ENCODE measurements at places on chromosomes 2 and 18.

DNA sequence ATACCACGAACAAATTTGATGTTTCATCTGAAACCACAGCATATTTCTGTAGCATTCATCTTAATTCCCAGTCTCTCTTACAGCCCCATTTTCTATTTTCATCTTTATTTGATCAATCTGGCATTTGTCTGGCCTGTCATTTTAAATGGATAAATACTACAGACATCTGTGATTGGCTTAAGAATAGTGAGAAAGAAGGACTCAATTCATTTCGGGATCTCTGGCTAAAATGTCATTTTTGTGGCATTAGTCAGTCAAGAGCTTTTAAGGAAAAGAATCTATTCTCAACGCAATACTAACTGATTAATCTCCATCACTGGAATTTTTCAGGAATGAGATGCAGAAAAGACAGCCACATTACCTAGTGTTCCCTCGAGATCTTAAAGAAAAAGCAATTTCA lies 585.9 kb downstream of the IRS1 start:
- DNase-seq = no peak

DNA sequence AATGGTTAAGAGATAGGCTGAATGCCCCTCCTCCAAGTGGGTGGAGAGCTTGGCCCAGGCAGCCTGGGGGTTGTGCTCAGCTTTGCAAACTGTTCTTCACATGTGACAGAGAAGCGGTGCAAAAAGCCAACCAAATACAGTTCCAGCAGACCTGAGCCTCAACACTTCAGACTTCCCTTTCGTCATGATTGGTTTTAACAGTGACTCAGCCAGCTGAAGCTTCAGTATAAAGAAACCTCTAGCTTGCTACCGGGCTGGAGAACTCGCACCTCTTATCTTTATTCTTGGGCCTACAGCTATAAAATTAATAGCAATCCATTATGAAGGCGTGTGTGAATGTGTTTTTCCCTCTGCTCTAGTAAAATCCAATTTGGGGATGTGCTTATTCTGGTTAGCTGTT lies 20.0 kb downstream of the SETBP1 start:
- no peak for DNase-seq

GRCh38 chr2:64213532-64214275 lies 69.5 kb upstream of the PELI1 start:
- DNase-seq = no peak

GRCh38 chr2:1620081-1620480 lies 124.2 kb downstream of the PXDN start:
- no peak for DNase-seq

- no peak for DNase-seq
These were observed 628 bp downstream of the SH2D6 start for GRCh38 chr2:85419009-85419675.

- no peak for DNase-seq
These were observed 10.5 kb downstream of the SCYGR4 start for GRCh38 chr2:227627769-227628168.

DNA sequence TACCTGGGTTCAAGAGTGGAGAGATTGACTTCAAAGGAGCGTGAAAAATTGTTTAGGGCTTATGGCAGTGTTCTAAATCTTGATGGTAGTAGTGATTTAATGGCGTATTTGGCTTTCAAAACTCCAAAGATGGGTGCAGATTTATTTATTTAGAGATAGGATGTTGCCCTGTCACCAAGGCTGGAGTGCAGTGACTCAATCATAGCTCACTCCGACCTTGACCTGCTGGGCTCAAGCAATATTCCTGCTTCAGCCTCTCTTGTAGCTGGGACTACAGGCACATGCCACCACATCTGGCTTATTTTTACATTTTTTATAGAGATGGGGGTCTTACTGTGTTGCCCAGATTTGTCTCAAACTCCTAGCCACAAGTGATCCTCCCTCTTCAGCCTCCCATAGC lies 52.5 kb downstream of the FAM117B start:
- no peak for DNase-seq

GRCh38 chr2:201466050-201466675 lies 14.6 kb downstream of the STRADB start:
- DNase-seq = no peak

DNA sequence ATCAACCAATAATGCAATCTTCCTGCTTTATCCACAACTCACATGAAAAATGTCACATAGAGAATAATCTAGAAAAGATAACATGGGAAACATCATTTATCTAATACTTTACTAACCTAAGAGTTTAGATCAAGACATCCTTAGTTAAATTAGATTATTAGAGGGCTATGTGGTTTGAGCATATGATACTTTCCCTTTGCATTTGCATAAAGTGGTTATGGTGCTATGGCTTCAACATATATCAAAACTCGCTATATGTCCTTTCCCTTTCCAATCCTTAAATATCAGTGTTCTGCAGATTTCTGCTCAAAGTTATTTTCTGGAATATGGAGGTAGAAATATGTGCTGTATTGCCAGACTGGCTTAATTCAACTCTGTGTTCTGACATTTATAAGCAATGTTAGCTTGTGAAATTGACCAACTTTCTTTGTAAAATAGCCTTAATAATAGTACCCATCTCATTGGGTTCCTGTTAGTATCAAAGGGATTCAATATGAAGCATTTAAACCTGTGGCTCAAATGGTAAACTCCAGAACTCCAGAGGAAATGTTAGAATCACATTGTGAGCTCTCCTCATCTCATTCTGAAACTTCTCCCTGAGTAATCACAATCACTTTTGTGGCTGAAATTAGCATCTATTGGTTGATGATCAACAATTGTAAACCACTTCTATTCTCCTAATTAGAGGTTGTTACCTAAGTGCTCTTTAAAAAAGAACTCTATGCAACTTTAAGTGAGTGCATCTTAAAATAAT lies 1089.9 kb upstream of the SLC39A10 start:
- no peak for DNase-seq

DNA sequence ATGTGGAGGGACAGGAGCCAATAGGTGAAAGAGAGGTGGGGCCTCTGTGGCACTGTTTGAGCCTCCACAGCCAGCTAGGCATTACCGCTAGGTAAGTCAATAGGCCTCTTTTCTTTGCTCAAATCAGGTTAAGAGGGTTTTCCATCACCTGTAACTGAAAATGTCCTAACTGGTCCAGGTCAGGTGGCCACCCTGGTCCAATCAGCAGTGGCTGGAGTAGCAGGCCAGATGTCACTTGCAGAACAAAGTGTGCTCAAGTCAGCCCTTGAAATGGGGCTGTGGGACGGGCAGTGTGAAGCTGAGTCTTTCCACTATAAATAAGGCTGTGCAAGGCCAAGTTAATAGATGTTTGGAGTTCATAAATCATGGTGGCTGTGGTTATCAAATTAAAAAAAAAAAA lies 20.9 kb downstream of the FBXO36 start:
- no peak for DNase-seq

- DNase-seq = no peak
These were observed 306.2 kb upstream of the KCNJ3 start for GRCh38 chr2:154392256-154392655.

DNA sequence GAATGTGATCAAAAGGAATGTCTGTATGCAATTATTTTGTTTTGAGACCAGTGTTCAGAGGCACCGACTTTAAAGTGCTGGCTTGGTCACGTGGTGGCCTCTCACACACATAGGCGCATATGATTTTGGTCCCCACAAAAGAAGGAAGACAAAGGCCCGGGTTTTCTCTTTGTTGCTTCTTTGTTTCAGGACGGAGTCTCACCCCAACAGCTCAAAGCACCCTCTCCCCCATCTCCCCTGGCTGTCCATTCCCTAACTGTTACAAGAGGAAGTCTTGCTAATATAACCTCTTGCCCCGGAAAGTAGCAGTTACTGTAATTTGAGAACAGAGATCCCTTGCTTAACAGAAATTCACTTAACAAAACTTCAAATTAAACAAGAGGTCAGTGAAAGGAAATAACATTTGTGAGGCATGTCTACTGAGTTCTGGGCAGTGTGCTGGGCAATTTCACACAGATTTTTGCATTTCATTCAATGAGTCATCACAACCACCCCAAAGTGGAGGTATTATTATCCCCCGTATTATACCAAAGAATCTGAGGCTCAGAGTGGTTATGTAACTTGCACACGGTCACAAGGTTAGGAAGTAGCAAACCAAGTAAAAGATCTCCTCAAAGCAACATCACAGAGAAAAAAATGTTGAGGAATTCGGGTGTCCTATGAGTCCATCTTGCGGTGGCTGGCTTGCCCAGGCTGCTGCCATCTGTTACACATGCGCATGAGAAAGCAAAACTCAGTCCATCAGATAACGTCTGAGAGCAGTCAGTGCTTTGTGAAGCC lies 75.8 kb downstream of the SDC1 start:
- no peak for DNase-seq

DNA sequence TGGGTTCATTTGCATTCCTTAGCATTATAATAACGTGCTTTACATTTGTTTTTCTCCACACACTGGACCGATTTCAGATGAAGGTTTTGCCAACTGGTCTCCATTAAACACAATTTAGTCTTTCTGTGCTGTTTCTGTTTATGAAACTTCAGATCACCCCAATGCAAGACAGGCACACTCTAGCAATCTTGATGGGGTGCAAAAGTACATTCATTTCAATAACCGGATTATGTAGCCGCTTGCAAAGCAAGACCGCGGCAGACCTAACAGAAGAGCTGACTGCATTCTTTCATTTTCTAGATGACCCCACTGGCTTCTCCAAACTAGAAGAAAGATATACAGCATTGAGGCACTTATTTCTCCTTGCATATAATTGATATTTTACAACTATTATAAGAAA lies 301.5 kb downstream of the PIEZO2 start:
- no peak for DNase-seq

GRCh38 chr2:33503002-33503401 lies 26.6 kb downstream of the RASGRP3 start:
- DNase-seq = no peak

GRCh38 chr2:128275498-128276045 lies 43.1 kb downstream of the HS6ST1 start:
- no peak for DNase-seq

DNA sequence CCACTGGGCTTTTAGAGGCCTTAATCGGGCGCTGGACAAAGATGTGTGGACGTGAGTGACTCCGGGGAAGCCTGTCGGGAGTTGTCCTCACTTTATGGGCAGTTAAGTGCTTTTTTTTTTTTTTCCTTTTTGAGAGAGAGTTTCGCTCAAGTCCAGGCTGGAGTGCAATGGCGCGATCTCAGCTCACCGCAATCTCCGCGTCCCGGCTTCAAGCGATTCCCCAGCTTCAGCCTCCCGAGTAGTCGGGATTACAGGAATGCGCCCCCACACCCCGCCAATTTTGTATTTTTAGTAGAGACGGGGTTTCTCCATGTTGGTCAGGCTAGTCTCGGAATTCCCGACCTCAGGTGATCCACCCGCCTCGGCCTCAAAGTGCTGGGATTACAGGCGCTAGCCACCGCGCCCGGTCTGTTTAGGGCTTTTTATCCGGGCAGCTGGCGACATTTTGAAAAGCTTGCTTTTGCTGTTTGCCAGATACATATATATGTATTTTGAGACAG lies 1.5 kb downstream of the MSH6 start:
- DNase-seq = no peak

DNA sequence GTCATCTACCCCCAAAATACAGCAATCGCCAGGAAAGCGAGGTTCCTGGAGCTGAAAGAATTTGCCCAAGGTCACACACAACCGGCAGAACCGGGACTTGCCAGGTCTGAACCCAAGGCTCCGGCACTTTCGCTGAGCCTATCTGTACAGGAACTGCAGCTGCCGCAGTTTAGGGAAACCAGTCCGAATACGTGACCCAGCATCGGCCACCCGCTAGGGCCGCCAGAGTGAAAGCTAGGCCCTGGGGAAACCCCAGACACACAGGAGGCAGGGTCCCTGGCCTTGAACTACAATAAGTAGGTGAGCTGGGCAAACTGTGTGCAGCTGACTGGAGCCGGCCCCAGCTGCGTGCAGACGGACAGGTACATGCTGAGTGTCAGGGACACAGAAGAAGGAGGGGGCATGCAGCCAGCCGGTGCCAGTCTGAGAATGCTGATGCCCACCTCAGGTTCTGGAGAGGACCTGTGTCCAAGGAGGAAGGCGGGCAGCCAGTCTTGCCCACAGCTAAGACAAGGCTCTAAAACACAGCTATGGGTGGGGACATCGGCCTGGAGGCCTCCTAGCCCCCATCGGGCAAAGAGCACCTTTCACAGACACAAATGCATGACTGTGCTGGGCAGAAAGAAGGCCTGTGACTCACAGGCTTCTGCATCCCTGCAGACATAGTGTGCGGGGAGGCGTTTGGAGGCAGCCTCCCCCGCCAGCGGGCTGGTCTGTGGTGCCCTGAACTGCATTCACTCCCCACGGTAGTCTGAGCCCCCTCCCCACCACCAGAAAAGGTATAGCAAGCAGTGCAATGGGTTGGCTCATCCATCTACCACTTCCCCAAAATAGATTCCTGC lies 107.4 kb upstream of the ID2 start:
- no peak for DNase-seq

- DNase-seq = no peak
These were observed 202.7 kb downstream of the AGPS start for GRCh38 chr2:177595126-177595845.

- no peak for DNase-seq
These were observed 282.9 kb upstream of the TNP1 start for GRCh38 chr2:217142649-217143266.

DNA sequence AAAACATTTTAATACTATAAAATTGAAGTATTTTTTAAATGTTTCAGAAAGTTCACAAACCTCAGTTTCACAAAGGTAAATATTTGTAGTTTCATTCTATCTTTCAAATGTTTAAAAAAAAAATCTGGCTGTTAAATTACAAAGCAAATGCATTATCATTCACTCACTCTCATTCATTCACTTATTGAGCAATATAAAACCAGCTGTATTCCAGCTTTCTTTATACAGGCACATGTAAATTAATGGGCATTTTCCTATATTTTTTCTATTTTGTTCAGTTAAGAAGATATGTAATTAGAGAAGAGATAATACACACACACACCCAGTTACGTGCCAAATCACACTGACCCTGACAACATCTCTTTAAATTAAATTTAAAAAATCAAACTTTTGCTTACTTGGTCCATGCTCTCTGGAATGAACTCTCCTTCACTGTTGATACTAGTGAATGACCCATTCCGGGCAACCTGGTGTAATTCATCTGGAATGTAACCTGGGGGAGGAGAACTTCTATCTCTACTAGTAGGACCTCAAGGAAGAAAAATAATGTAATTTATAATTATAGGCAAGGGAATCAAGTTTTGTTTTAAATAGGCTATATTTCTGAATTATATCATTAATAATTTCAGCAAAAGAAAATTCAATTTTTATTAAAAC lies 32.5 kb upstream of the ERCC3 start:
- DNase-seq = no peak

DNA sequence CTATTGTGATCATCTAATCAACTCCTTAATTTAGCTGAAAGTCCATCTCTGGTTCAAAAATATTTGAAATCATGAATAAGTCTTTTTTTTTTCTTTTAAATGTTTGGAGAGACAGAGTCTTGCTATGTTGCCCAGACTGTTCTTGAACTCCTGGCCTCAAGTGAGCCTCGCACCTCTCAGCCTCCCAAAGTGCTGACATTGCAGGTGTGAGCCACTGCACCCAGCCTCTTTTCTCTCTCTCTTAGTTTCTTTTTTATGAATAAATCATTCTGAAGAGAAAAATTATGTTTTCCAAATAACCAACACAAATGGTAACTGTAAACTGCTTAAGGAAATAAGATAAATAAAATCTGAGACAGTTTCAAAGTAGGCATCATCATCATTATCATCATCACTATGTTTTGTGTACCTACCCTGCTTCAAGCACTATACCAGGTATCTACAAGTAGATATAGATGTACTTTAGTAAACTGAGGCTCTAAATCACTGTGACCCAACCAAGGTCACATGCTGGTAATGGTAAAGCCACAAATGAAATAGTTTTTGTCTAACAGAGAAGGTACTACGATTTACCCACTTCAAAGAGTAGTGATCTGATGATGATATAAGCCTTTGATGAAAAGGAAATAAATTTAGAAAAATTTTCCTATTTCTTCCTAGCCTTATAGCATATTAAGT lies 5.0 kb upstream of the NBAS start:
- no peak for DNase-seq

Measured in stimulated activated CD4-positive, alpha-beta T cell treated with anti-CD3 and anti-CD28 coated beads, Interleukin-1b, Interleukin-23, amount 100 ng/mL, for 1 hour (primary cell).